Skeletal muscle tissue (tissue), 5 donors: ENCODE measurements at places on chromosomes 5 and 9. TPM values are rescaled to one million over a fixed set of nuclear protein-coding genes. Genes with fewer than 3 reads are reported as not detected.

The PCDHA9 gene
- 0.52 TPM for total RNA-seq

The PRDM9 gene
- not detected for total RNA-seq

The PCDHB15 gene
- total RNA-seq = 4.2 TPM

The PKD2L2 gene
- total RNA-seq = 2.6 TPM

The PDGFRB gene
- 86.6 TPM for total RNA-seq

The GFPT2 gene
- total RNA-seq = 9.9 TPM

The MOB3B gene
- total RNA-seq = 1.0 TPM

The BNIP1 gene
- total RNA-seq = 15.7 TPM

The FOXI1 gene
- total RNA-seq = not detected

The BHMT2 gene
- 1.0 TPM for total RNA-seq
